ENCODE measurements at places on chromosomes 1 and 21.

DNA sequence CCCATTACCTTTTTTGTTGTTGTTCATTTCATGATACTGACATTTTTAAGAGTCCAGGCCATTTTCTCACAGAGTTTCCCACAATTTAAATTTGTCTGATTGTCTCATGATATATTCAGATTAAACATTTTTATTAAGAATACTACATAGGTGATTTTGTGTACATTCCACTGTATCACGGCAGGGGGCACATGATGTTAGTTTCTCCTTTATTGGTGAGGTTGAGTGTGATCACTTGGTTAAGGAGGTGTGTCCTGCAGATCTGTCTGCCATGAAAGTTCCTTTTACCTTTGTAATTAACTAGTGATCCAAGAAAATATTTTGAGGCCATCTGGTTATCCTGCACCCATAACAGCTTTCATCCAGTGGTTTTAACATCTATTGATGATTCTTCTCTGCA is 11.8 kb downstream of the RTCA start:
- no peak for DNase-seq

DNA sequence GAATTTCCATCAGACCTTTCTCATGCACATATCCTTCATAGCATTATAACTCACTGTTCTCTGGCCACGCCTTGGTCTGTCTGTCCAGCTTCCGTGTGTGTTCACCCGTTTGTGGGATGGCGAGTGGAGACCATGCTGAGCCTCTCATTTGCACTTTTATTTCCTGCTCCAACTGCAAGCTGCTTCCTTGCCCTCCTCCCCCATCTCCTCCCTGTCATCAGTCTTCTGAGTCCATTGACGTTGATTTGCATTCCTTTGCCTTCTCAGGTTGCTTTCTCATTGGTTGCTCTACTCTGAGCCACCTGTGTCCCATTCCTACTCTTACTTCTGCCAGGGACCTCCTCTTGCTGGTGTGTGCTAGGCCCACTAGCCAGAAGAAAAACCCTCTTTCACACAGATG is 146.4 kb downstream of the NOS1AP start:
- DNase-seq: no peak

- no peak for DNase-seq
Measured at GRCh38 chr1:195053478-195053877, 1554.8 kb downstream of the KCNT2 start.

GRCh38 chr1:61056573-61057439 is 25.6 kb upstream of the NFIA start:
- DNase-seq: no peak

DNA sequence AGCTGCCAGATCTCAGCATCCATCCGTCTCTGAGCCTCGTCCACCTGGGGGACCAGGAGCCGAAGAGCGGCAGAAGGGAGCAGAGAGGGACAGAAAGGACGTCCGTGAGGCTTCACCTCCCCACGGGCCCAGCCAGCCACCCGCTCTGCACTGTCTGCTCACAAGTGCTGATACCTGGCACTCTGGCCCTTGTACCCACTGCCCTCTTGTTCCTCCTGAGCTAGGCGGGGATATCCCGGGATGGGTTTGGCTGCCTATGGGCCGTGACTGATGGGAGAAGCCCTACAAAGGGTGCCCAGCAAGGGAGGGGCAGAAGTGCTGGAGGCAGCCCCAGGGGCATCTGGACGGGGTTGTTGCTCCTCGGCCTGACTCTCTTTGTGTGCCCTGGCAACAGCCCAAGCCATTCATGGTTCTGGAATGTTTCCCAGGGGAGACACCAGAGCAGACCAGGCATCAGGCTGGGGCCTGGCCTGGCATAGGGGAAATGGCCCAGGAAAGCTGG is 57.6 kb downstream of the LDLRAD2 start:
- no peak for DNase-seq

GRCh38 chr1:181028196-181028595 is 5.5 kb upstream of the STX6 start:
- DNase-seq: no peak

- no peak for DNase-seq
Measured at GRCh38 chr1:36956570-36956969, 77.7 kb downstream of the GRIK3 start.

DNA sequence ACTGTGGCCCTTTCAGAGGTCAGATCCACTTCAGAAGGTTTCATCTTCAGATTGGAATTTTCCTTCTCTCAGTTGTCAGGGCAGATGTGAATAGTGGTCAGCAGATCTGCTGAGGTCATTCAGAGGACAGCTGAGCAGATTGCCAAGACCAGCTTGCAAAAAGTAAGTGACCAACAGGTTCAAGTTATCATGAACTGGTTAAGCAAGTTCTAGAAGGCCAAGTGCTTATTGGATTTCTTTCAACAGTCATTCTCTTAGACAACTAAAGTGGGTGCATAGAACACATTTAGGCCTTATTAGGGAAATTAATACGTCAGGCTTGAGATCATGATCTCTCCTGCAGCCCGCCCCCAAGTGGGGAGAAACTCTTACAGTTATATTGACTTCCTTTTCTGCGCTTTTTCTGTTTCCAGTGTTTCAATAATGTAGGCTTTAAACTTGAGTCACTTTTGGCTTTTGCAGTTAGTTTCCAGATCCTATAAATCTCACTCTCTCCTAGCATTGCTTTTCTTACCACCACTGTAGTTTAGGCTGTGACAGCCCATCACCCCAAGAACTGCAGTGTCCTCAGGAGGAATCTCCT is 96.4 kb downstream of the C1orf21 start:
- no peak for DNase-seq

- DNase-seq: peak; percentile 57
Measured at GRCh38 chr1:20194757-20195461, 8.6 kb upstream of the PLA2G2C start.

DNA sequence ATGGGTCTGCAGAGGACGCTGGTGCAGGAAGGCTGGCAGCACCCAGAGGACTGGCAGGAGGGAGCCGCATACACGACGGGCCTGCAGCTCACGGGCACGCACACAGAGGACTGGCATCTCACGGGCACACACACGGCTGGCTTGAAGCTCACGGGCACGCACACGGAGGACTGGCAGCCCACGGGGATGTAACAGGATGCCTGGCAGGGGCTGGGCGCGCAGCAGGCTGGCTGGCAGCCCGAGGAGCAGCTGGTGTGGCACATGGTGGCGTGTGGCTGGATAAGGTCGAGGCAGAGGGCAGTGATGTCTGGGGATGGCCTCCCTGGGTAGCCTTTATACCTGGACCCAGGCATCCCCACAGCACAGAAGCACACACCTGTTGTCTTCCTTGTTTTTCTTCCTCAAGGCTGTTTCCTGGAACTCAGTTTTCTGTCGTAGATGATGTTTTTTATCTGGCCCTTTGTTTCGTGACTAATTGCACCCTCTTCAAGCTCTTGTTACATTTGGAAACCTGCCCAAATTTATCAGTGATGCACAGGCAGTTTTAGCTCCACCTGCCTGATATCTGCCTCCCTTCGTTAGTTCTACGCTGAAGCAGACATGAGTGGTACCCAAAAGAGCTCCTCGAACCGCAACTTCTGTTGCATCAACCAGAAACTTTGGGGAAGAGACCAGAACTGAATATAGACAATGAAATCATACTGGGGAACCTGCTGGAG is at the start of gene KRTAP12-1:
TSS of gene KRTAP12-1 (minus strand) at position 303 of the 719 bp plus-strand sequence. CDS start at position 263, 40 bp downstream.
- DNase-seq: no peak

- no peak for DNase-seq
Measured at GRCh38 chr1:111720274-111720976, 18.8 kb downstream of the INKA2 start.

- DNase-seq: no peak
Measured at GRCh38 chr1:85317560-85317959, 41.1 kb upstream of the BCL10 start.

DNA sequence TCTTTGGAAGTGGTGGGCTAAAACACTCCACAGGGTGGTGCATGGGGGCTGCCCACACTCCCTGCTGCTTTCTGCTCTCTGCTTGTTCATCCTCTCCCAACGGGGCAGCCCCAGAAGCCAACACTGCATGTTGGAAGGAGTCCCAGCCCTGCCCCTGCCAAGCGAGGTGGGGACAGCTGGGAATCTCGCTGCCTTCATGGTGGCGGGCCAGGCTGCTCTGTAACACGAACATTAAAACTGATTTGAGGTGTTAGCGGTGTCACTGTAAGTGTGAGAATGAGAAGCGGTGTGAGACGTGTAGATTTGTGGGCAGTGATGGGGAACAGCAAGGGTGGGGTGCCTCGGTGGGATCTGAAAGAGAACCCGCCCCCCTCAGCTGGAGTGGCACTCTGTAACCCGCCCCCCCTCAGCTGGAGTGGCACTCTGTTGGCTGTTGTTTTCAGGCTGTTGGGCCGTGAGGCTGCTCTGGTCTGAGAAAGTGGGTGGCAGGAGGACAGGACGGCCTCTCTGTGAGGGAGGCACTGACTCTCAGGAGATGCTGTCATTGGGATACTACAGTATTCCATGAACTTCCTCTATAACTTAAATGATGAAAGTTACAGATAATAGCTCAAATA is 80.9 kb downstream of the PCBP3 start:
- no peak for DNase-seq

DNA sequence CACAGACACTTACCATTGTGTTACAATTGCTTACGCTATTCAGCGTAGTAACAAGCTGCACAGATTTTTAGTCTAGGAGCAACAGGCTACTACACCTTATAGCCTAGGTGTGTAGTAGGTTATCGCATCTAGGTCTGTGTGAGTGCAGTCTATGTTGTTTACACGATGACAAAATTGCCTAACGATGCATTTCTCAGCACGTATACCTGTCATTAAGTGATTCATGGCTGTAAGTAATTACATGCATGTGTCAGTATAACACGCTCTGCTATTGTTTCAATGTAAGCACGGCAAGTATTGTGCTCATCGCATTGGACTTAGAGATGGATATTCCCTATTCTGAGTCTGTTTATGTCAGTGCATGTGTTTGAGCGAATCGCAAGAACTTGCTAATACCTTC is 15.7 kb upstream of the ZBTB18 start:
- no peak for DNase-seq

GRCh38 chr1:97378596-97378995 is 542.2 kb downstream of the DPYD start:
- no peak for DNase-seq

DNA sequence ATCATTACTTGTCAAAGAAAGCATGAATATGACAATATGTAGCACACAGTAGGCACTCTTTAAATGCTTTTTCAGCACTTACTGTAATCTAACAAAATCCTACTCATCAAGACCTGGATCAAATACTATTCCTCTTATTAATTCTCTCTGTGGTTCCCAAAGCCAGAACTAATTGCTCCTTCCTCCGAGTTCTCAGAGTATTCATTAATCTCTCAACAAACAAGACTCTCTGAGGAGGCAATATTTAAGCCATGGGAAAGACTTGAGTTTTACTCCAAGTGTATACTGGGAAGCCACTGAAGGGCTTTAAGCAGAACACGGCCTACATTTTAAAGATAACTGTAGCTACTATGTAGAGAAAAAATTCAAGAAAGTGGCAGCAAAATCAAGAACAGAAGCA is 79.7 kb downstream of the ENAH start:
- no peak for DNase-seq

DNA sequence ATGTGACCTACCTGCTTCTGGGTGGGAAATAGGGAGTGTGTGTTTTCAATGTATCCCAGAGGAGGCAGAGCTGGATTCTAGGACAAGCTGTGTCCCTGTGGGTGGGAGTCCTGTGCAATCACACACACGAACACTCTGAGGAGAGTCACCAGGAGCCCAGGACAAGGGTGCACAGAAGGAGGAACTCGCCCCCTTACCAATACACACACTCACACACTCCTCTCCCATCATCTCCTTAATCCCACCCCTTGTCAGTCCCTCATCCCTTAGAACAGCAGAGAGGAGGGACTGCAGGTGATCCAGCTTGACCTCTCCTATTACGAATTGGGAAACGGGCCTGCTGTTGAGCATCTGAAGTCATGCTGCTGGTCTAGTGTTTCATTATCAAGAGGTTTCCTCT is 8.5 kb upstream of the MYBPHL start:
- no peak for DNase-seq

DNA sequence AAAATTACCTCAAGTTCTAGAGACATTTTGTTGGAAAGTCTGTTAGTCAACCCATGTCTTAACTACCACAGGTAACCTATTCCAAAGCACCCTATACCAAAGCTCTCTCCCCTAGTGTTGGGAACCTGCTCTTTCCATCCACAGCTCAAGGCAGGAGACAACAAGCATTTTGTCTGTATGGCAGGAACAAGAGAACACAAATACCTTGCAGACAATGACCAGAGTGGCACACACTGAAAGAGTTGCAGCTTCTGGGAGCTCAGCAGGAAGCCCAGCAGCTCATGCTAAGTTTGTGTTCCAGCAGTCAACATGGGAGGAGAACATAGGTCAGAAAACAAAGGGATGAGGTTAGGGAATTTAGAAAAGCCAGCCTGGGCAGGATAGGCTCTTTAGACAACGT is 300.8 kb downstream of the HHIPL2 start:
- no peak for DNase-seq

DNA sequence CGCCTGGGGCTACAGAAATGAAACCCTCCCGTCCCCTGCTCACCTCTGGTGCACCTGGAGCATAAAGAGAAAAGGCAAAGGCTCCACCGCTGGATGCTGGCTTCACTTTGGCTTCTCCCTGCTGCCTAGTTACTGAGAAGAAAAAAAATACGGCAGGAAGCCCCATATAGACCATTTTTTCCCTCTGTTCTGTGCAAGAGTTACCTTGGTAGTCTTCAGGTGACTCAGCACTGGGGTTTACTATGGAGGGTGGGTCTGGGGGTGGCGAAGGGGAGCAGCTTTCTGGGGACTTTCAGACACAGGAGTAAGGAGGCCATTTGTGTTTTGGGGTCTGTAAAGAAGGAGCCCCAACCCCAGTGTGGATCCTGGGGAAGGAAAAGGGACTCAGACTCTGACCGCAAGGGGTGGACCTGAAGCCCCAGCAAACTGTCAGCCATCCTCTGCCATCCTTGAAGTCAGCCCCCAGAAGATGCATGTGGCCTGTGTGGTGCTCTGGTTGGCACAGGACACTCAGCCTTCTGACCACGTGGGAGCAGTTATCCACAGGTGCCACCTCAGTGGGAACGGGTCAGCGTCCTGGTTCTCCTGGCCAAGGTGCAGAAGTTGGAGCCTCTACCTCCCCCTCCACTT is 25.9 kb upstream of the EPS8L3 start:
- no peak for DNase-seq

GRCh38 chr21:46017695-46018094 is 36.1 kb downstream of the COL6A1 start:
- DNase-seq: no peak

Measured in stimulated activated CD4-positive, alpha-beta T cell treated with anti-CD3 and anti-CD28 coated beads, Interleukin-1b, Interleukin-23, amount 100 ng/mL, for 1 hour (primary cell).